ENCODE measurements at places on chromosomes 1 and 21. TPM values are rescaled to one million over a fixed set of nuclear protein-coding genes. Genes with fewer than 3 reads are reported as not detected.

DNA sequence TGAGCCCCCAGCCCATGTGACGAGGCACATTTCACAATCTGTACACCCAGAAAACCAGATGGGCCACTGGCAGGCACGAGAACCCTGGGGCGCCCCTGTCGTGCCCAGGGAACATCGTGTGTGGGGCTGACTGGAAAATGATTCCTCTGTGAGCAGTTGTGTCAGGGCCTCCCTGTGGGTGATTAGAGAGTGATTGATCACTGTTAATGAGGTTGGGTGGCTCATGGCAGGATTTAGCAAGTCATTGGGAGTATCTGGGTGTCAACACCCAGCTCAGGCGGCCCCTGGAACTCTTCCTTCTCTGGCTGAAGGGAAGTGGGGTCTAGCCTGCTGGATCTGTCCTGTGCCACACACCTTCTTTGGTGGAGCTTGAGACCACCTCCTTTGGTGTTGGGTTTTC lies 5.7 kb downstream of the GRHL3 start:
- no peak for DNase-seq
- H3K4me1 ChIP-seq = peaks cover 55% of the 10 kb centered on the region
- H3K4me3 ChIP-seq = no peak overlapping the region
- H3K27me3 ChIP-seq = peaks cover 17% of the 10 kb centered on the region
- no peaks in the 10 kb centered on the region for H3K36me3 ChIP-seq
- no peak overlapping the region for H3K27ac ChIP-seq

The SELENBP1 gene
- total RNA-seq = 51.1 TPM

- no peaks in the 10 kb centered on the region for H3K27me3 ChIP-seq
- DNase-seq = no peak
Observed at GRCh38 chr21:14583629-14584255, 37.6 kb upstream of the SAMSN1 start.

DNA sequence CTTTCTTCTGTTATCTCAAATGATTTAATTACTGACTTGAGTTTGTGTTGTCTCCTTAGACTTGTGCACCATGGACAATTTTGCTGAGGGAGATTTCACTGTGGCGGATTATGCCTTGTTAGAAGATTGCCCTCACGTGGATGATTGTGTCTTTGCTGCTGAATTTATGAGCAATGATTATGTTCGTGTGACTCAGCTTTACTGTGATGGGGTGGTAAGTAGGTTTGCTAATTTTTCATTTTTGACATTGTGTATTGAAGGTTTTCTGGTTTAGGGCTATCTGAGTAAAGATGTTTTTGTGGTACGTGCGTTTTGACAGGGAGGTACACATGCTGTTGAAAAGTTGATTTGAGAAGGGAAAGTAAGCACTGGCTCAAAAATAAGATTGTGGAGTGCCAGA lies 14.1 kb downstream of the TTC3 start:
- H3K4me1 ChIP-seq = peaks cover 8% of the 10 kb centered on the region
- H3K27ac ChIP-seq = no peak overlapping the region
- no peak overlapping the region for H3K4me3 ChIP-seq
- DNase-seq = no peak
- H3K36me3 ChIP-seq = peaks cover 19% of the 10 kb centered on the region

DNA sequence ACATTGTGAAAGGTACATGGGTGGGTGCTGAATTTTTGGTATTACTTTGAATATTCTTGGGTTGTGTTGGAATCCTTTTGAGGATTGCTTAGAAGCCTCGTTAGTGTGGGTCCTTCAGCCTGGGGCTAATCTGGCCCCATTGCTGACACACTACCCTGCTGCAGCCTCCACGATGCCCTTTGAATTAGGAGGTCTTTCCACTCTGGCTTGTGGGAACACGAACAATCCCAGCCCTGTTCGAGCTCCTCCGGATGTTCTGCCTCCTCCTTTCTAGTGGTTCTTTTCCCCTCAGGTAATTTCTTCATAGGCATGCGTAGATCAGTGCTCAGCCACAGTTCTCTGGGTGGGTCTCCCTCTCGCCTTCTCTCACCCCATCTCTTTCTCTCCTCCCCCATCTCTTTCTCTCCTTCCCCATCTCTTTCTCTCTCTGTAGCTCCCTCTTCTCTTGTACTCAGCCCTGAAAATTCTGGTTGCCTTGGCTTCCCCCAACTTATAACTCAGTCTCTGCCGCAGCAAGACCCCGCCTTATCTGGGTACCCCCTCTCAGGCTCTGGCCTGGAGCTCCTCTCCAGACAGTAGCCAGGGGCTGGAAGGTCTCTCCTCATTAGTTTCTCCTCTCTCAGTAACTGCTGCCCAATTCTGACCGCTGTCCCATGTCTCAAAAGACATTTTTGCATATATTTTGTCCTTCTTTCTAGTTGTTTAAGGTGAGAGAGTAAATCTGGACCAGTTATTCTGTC lies 46.0 kb upstream of the SLC19A1 start:
- H3K27me3 ChIP-seq = peaks cover 35% of the 10 kb centered on the region
- no peak overlapping the region for H3K27ac ChIP-seq
- no peak for DNase-seq
- no peak overlapping the region for H3K4me3 ChIP-seq
- no peaks in the 10 kb centered on the region for H3K4me1 ChIP-seq

GRCh38 chr1:203039609-203040512 lies 13.6 kb downstream of the PPFIA4 start:
- peaks cover 31% of the 10 kb centered on the region for H3K4me1 ChIP-seq
- no peak overlapping the region for H3K4me3 ChIP-seq
- DNase-seq = no peak
- peaks cover 3% of the 10 kb centered on the region for H3K27me3 ChIP-seq
- H3K36me3 ChIP-seq = peaks cover 8% of the 10 kb centered on the region
- H3K27ac ChIP-seq = no peak overlapping the region

- H3K4me3 ChIP-seq = no peak overlapping the region
- H3K27ac ChIP-seq = peak overlapping the region; percentile 48
- no peak for DNase-seq
- no peaks in the 10 kb centered on the region for H3K27me3 ChIP-seq
- peaks cover 18% of the 10 kb centered on the region for H3K4me1 ChIP-seq
Observed at GRCh38 chr1:91699339-91699974, 186.5 kb downstream of the TGFBR3 start.

The OR6K3 gene
- total RNA-seq = not detected

DNA sequence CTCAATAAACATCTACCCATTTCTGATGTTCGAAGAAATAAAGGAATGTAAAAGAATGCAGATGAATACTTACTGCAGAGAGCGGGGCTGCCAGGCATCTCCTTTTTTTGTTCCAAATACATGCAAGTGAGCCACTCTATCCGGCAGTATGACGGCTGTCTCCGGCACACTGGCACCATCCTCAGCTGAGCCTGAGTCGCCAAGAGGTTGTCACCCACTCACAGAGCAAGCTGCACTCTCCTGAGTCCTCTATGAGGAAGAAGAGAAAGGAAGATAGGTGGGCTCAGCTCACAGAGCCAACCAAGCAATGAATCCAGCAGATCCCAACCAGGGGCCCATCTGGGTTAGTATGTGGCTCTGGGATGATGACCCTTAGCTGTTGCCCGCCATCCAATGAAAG lies 65.3 kb downstream of the CD46 start:
- no peaks in the 10 kb centered on the region for H3K27me3 ChIP-seq
- H3K27ac ChIP-seq = no peak overlapping the region
- no peak overlapping the region for H3K4me3 ChIP-seq
- no peak for DNase-seq
- no peaks in the 10 kb centered on the region for H3K36me3 ChIP-seq
- H3K4me1 ChIP-seq = no peaks in the 10 kb centered on the region

The OR2T33 gene
- not detected for total RNA-seq

The TNFAIP8L2 gene
- total RNA-seq = not detected

DNA sequence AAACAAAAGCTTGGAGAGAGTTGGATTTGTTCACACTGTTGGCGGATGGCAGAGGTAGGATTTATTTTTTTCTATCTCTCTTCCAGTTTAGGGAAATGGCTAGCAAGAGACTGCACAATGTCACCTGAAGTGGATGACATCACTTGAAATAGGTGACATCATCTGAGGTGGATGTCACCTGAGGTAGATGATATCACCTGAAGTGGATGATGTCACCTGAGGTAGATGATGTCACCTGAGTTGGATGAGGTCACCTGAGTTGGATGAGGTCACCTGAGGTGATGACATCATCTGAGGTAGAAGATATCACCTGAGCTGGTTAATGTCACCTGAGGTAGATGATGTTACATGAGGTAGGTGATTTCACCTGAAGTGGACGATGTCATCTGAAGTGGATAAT lies 413.4 kb downstream of the DSCAM start:
- H3K27me3 ChIP-seq = peaks cover 3% of the 10 kb centered on the region
- no peaks in the 10 kb centered on the region for H3K36me3 ChIP-seq

- DNase-seq = no peak
- H3K4me1 ChIP-seq = no peaks in the 10 kb centered on the region
- H3K4me3 ChIP-seq = no peak overlapping the region
- H3K27me3 ChIP-seq = no peaks in the 10 kb centered on the region
- no peaks in the 10 kb centered on the region for H3K36me3 ChIP-seq
Observed at GRCh38 chr1:158951956-158952355, 20.6 kb downstream of the PYHIN1 start.

DNA sequence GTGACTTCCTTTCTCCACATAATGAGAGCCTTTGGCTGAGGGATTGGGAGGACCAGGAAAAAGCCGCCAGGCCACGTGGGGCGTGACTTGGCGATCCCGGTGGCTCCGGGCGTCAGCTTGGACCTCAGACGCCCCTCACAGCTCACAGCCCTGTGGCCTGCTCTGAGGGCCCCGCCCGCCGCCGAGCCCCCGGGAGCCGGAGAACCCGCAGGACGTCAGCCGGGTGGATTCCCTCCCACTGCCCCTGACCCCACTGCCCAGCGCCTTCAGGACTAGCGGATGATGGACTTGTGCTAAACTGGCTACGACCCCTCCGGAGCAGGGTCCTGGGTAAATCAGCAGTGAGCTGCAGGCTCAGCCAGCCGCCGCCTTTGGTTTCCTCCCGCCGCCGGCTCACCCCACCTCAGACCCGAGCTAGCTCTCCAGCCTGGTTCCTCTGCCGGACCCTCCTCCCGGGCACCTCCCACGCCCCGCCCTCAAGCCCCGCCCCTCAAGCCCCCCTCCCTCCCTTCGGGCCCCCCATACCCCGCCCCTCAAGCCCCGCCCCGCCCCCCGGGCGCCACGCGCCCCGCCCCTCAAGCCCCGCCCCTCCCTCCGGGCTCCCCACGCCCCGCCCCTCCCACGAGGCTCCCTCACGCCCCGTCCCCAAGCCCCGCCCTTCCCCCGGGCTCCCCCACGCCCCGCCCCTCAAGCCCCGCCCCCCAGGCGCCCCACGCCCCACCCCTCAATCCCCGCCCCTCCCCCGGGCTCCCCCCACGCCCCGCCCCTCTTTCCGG lies 10.0 kb upstream of the FAAP20 start:
- peaks cover 26% of the 10 kb centered on the region for H3K4me1 ChIP-seq
- peak overlapping the region; percentile 47 for H3K27ac ChIP-seq
- no peaks in the 10 kb centered on the region for H3K27me3 ChIP-seq
- no peaks in the 10 kb centered on the region for H3K36me3 ChIP-seq
- H3K4me3 ChIP-seq = peak overlapping the region; percentile 63
- peak; percentile 98 for DNase-seq

DNA sequence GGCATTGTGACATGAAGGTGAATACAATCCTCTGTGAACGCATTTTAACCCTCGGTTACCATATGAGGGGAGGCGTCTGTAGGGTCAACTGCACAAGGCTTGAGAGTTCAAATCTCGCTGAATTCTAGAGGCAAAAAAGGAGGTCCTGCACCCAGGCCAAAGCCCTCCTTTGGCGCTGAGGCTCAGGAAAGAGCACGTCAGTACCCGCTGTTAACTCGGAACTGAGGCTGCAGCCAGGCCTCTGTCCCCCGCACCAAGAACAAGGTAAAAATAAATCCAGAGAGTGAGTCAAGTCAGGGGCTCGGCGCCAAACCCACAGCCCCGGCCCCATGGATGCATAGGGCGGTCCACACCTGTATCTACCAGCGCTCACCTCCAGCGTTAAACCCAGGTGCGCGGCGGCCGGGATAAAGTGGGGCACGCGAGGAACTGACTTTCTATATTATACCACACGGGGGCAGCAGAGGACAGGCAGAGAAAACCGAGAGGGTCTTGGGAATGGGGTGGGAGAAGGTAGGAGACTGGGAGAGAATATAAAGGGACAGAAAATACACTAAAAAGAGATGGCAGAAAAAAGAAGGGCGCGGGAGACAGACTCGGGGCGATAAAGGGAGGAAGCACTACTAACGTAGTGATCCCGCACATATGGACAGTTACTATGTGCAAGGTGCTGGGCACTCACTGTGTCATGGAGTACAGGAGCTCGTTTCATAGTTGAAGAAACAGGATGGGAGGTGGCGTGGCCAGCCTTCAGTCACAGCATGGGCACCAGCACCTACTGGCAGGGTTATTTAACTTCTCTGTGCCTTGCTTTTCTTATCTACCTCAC lies 54.9 kb downstream of the DMRTA2 start:
- H3K27ac ChIP-seq = no peak overlapping the region
- H3K27me3 ChIP-seq = peaks cover 44% of the 10 kb centered on the region
- no peak overlapping the region for H3K4me3 ChIP-seq
- no peaks in the 10 kb centered on the region for H3K36me3 ChIP-seq
- DNase-seq = peak; percentile 78

- peaks cover 49% of the 10 kb centered on the region for H3K4me1 ChIP-seq
- no peaks in the 10 kb centered on the region for H3K27me3 ChIP-seq
- no peaks in the 10 kb centered on the region for H3K36me3 ChIP-seq
- peak overlapping the region; percentile 45 for H3K27ac ChIP-seq
- DNase-seq = no peak
Observed at GRCh38 chr1:218526198-218526580, 181.1 kb downstream of the TGFB2 start.

The SPRR3 gene
- total RNA-seq = not detected

DNA sequence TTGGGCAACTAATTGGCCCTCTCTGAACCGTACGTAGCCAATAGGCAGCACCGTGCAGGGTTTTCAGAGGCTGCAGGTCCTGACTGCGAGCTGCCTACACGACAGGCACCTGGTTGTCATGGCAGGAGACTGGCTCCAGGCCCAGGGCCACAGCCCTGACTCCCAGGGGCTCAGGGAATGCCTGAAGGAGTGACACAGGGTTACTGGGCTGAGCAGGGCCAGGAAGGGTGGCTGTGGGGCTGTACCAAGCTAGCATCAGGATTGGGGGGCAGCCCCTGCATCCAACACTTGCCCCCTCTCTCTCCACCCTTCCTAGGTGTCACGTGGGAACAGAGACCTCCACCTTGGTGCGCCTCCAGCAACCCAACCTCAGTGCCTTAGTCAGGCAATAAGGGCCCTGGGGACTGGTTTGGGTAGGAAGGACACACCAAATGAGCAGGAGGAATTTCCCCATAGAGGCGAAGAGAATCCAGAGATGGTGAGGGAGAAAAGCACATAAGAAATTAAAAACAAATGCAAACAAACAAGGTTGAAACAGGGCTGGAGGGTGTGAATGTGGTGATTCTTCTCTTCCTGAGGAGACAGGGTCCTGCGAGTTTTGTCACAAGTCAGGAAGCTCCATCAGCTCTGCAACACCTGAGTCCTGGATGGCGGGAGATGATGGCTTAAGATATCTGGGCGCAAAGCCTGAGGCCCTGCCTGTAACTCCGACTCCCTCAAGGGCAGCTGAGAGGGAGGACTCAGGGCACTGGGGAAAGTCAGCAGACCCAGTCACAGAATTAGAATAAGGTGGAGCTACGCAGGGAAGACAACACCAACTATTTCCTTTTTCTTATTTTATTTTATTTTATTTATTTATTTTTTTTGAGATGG lies 19.7 kb upstream of the RNU1-4 start:
- H3K27me3 ChIP-seq = peaks cover 2% of the 10 kb centered on the region
- H3K36me3 ChIP-seq = no peaks in the 10 kb centered on the region
- no peak overlapping the region for H3K27ac ChIP-seq

GRCh38 chr1:983798-984475 lies 2.0 kb upstream of the PERM1 start:
- H3K27me3 ChIP-seq = peaks cover 24% of the 10 kb centered on the region
- H3K4me1 ChIP-seq = no peaks in the 10 kb centered on the region

The CRYAA gene
- not detected for total RNA-seq
